Bronchus fibroblast of lung (primary cell): ENCODE measurements at places on chromosomes 6 and 20. TPM values are rescaled to one million over a fixed set of nuclear protein-coding genes. Genes with fewer than 3 reads are reported as not detected.

GGTLC1 gene
- total RNA-seq: not detected in 2 replicates

BPIFB4 gene
- not detected in 2 replicates for total RNA-seq

C6orf58 gene
- total RNA-seq: not detected in 2 replicates

CRIP3 gene
- total RNA-seq: not detected in 2 replicates

TSBP1 gene
- not detected in 2 replicates for total RNA-seq

C20orf141 gene
- total RNA-seq: not detected in 2 replicates

LTA gene
- total RNA-seq: not detected in 2 replicates

CLPSL1 gene
- total RNA-seq: not detected in 2 replicates

GPX5 gene
- not detected in 2 replicates for total RNA-seq

HDGFL1 gene
- not detected in 2 replicates for total RNA-seq

FHL5 gene
- total RNA-seq: not detected in 2 replicates

BMP5 gene
- total RNA-seq: 1.9 and 2.0 TPM in 2 replicates

SUMO4 gene
- total RNA-seq: 0.67 TPM in 1 of 2 replicates, not detected in the other

EXOC2 gene
- 26.0 and 30.3 TPM in 2 replicates for total RNA-seq

SH3BGRL2 gene
- 3.0 and 3.7 TPM in 2 replicates for total RNA-seq

DDO gene
- total RNA-seq: 0.17 and 0.74 TPM in 2 replicates

NKX2-4 gene
- total RNA-seq: not detected in 2 replicates

NFS1 gene
- 27.9 and 35.3 TPM in 2 replicates for total RNA-seq

KIF6 gene
- total RNA-seq: under 0.01 and 0.17 TPM in 2 replicates

PHF10 gene
- 7.9 and 11.1 TPM in 2 replicates for total RNA-seq

PMEPA1 gene
- total RNA-seq: 0.34 and 2.8 TPM in 2 replicates

ELMO2 gene
- 35.5 and 36.3 TPM in 2 replicates for total RNA-seq

PPIL4 gene
- total RNA-seq: 12.6 and 19.5 TPM in 2 replicates

PLN gene
- total RNA-seq: not detected in 2 replicates

RSPO4 gene
- total RNA-seq: 0.17 TPM in 1 of 2 replicates, not detected in the other

CASS4 gene
- total RNA-seq: 2.2 and 2.4 TPM in 2 replicates

CYP39A1 gene
- total RNA-seq: 0.17 and 1.0 TPM in 2 replicates

BPI gene
- not detected in 2 replicates for total RNA-seq

DACT2 gene
- 0.15 TPM in 1 of 2 replicates, not detected in the other for total RNA-seq

FAM83B gene
- 0.15 and 0.17 TPM in 2 replicates for total RNA-seq

APOM gene
- 2.9 and 3.6 TPM in 2 replicates for total RNA-seq

GPSM3 gene
- total RNA-seq: 11.3 and 15.0 TPM in 2 replicates

MOG gene
- total RNA-seq: not detected in 2 replicates
